Hematopoietic multipotent progenitor cell treated with erythropoietin and hydrocortisone succinate and interleukin-3 and kit ligand, for 4 days (in vitro differentiated cells): ENCODE measurements at places on chromosomes 12 and 14.

DNA sequence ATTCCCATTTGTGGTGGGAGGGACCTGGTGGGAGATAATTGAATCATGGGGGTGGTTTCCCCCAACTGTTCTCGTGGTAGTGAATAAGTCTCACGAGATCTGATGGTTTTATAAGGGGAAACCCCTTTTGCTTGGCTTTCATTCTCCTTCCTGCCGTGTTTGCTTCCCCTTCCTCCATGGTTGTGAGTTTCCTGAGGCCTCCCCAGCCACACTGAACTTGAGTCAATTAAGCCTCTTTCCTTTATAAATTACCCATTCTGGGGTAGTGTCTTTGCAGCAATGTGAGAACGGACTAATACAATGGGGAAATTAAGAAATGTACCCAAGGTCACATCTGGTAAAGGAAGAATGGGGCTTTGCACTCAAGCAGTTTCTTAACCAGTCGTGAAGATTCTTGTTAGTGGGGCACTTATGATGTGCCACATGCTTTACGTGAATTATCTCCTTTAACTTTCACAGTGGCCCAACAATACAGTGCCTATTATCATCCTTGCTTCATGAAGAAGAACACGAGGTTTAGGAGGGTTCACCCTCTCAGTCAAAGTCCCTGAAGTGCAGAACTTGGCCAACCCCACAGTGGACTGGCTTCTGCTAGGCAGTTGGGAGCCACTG is 234.3 kb downstream of the EFCAB11 start:
- no peak for DNase-seq

DNA sequence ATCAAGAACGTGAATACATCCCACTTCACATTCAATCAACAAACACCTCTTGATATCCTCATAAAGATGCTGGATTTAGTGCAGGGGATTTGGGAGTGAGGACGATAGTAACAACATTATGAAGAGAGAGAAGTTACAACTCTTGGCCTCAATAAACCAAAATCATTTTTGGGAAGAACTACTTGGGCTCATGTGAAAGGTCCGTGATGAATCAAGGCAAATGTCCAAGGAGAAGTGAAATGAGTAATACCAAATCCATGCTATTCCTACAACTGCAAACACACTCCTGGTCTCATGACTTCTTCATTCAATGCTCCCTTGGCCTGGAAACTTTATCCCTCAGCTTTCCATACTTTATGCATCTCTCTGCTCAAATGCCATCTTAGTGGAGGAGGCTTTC is 162.0 kb upstream of the LMNTD1 start:
- no peak for DNase-seq

DNA sequence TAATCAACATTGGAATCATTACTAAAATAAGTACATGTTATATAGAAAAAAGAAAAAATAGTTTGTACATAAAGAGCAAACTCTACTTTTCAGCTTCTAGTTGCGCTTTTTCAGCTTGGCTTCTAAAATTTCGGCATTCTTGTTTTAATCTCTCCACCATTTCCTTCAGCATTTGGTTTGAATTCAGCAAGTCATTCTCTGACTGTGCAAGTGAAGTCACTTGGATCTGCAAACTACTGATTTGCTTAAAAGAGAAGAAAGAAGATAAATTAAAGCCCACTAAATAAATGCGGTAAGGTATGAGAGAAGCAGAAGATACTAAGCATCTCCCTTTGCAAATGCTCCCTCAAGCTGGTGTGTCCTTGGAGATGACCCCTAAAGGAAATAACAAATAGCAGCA is 126.3 kb downstream of the CEP83 start:
- peak; percentile 53 for DNase-seq

DNA sequence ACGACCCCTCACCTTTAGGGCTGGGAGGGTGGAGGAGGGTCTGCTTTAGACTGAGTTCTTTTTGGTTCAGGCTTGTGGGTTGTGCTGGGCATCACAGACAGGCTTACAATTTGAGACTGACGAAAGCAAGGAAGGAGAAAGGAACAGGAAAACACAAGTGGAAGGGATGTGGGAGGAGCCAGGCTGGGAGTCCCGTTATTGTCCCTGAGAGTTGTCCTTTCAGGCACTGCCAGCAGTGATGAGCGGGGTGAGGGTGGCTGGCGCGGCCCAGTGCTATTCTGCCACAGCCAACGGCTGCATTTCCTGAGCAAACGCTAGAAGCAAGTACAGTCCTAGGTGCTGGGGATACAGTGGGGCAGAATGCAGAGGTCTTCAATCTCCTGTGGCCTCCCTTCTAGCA is 29.2 kb upstream of the TSPAN9 start:
- DNase-seq: no peak
